ENCODE measurements at places on chromosomes 4 and X. TPM values are rescaled to one million over a fixed set of nuclear protein-coding genes. Genes with fewer than 3 reads are reported as not detected.

GRCh38 chr4:119113033-119113655, 22.5 kb upstream of the MYOZ2 start:
- no peak for DNase-seq

- no peak for DNase-seq
Measured at GRCh38 chr4:158949099-158949498, 153.8 kb upstream of the RAPGEF2 start.

DNA sequence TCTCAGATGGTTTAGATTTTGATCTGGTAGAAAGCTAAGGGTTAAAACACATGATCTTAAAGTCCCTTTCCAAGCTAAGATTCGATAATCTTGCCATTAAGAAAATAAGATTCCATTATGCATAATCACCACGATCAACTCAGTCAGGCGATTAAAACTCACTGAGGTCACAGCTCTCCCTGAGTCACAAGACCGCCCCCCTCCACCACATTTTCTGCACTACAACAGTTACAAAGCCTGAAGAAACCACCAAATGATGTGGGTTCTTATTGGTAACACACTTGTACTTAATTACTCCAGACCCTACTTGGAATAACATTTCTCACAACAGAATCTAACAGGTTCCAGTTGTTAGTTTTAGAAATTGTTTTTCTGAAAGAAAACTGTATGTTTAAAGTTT, 62.8 kb downstream of the SH3KBP1 start:
- no peak for DNase-seq

- DNase-seq = no peak
Measured at GRCh38 chrX:13283950-13284546, 35.8 kb downstream of the ATXN3L start.

Gene FAM47A
- not detected for total RNA-seq

- no peak for DNase-seq
Measured at GRCh38 chrX:134388161-134389109, 71.5 kb upstream of the HPRT1 start.

GRCh38 chrX:148613636-148614035, 113.2 kb downstream of the AFF2 start:
- no peak for DNase-seq

Gene HHIP
- not detected for total RNA-seq

Gene OTC
- not detected for total RNA-seq

GRCh38 chr4:66430856-66431255, 760.6 kb upstream of the EPHA5 start:
- no peak for DNase-seq

Gene PWWP3B
- 9.2 TPM for total RNA-seq

GRCh38 chr4:144716778-144717177, 70.8 kb downstream of the HHIP start:
- no peak for DNase-seq

- no peak for DNase-seq
Measured at GRCh38 chr4:177737387-177737940, 295.2 kb upstream of the AGA start.

- no peak for DNase-seq
Measured at GRCh38 chr4:21900211-21900610, 48.4 kb downstream of the KCNIP4 start.

DNA sequence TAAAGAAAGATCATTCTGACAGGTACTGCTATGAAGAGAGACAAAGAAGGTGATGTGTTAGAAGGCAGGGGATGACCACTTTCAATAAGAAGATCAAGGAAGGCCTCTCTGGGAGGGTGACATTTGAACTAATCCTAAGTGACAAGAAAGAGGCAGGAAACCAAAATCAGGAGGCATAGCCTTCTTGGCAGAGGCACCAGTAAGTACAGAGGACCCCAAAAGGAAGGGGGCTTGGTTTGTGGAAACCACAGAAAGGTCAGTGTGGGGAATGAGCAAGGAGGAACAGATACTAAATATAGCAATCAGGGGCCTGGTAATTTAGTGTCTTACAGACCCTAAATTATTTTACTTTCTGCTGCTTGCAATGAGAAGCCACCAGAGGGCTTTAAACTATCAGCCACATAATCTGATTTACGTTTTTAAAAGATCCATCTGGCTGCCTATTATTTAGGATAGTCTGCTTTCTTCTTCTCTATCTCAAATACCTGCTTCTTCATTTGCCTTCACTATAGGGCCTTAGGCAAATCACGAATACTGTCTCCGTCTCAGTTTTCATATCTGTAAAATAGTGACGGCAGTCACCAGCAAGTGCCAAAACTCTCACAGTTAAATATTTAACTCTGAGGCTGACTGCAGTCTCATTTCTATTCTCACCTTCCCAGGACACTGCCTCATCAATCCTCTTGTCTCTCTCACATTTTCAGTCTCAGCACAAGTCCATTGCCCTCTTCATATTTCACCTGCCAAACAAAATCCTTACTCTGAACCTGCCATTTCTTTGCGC, 16.7 kb downstream of the NR3C2 start:
- DNase-seq = no peak

DNA sequence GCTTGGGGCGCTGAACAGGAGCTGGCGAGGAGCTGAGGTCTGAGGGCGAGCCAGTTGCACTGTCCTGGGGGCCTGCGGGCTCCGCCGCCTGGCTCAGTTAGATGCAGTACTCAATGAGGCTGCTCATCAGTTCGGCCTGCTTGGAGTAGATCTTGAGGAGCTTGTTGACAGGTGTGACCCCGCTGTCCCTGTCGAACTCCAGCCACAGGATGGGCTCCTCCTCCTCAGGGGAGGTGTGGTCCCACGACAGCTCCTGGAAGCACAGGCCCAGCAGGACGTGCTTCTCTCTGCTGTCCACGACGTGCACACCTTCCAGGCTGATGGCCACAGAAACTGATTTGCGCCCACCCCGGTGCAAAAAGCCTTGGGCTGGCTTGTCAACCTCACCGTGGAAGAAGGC, 16.5 kb upstream of the LAS1L start:
- DNase-seq = no peak

Gene PLP1
- 10.0 TPM for total RNA-seq

- DNase-seq = no peak
Measured at GRCh38 chrX:49103637-49104036, 19.9 kb downstream of the GPKOW start.

- no peak for DNase-seq
Measured at GRCh38 chrX:153812220-153812619, 17.8 kb downstream of the SSR4 start.

DNA sequence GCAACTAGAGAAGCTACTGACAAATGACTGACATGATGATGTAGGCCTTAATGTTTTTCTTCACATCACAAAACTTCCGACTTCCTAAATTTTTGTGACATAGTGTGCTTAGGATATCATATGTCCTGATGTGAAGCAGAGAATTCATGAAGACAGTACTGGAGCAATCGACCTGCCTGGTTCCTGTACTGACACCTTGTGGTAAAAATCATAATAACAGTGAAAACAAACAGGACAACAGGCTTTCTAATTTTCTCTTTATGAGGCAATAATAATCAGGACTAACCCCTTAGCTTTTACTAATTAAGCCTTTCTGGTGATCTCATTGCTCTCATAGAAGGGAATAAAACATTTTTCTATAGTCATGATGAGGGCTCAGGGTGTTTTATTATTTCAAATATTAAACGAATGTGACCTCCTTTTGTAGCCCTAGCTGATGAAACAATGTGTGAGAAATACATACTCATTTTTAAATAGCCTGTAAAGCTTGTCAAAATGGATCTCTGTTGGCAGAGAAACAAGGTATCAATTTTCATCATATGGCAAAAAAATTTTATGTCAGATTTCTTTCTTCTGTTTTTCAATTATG, 158.4 kb downstream of the TENT5D start:
- no peak for DNase-seq

Gene TEX13B
- not detected for total RNA-seq

DNA sequence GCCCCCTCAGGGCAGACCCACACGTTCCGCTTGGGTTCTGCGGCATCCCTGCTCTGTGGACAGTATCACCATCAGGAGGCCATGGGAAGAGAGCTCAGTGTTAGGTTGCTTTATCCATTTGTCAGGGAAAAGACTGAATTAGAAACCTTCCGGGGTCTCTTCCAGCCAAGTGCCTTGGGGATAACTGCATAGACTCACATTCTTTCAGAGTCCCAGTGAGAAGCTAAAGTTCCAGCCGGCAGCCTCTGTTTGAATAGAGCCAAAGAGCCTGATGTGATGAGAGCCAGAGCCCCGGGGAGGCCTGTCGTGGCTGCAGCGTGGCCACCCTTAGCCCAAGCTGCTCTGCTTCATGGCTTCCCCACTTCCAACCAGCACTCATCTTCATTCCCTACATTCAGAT, 85.2 kb downstream of the FHDC1 start:
- no peak for DNase-seq

GRCh38 chr4:687048-687970, 1.6 kb downstream of the SLC49A3 start:
- DNase-seq = peak; percentile 96

Gene HMX1
- not detected for total RNA-seq

Gene PARM1
- total RNA-seq = 65.2 TPM
